8988T (cell line): ENCODE measurements at places on chromosomes 16 and 17.
A peak's percentile ranks its signal among the peaks of the same experiment; 100 is the strongest.

- no peak for DNase-seq
Measured at GRCh38 chr16:82846806-82847205, 220.0 kb downstream of the CDH13 start.

- no peak for DNase-seq
Measured at GRCh38 chr17:30780343-30780742, 44.1 kb downstream of the CRLF3 start.

GRCh38 chr16:5349670-5350517 lies 252.3 kb upstream of the EEF2KMT start:
- no peak for DNase-seq

- DNase-seq, result no peak
Measured at GRCh38 chr17:11001651-11002050, 163.8 kb upstream of the PIRT start.

DNA sequence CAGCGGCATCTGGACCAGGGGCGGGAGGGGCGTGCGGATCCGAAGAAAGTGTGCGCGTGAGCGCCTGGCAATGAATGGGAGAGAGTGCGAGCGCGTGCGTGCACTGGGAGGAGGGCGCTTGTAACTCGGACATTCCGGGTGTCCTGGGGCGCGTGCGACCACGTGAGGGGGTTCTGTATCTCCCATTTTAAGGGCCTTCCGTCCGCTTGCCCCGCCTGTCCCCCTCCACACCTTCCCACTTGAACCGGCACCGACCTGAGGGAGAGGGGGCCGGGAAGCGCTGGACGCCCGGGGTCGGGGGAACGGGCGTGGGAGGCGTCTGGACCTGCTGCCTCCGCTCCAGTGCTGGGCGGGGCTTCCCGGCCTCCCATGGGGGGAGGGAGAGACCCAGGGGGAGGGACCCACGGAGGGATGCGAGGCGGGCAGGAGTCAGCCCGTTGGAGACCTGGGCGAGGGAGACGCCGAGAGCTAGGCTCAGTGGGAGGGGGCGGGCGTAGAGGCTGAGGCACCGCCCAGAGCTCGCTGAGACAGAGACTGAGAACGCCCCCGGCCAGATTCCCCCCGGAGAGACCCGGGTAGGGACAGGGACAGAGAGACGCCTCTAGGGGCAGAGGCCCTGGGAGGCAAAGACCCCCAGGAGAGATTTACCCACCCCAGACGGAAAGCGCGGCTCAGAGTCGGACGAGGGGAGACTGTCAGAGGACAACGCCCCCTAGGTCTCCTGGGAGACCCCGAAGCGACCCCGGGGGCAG lies at the start of gene KREMEN2:
Gene KREMEN2 (plus strand): TSS at position 553 of the 752 bp plus-strand sequence. CDS start 246 bp downstream, outside the sequence.
- DNase-seq, result peak; percentile 94

DNA sequence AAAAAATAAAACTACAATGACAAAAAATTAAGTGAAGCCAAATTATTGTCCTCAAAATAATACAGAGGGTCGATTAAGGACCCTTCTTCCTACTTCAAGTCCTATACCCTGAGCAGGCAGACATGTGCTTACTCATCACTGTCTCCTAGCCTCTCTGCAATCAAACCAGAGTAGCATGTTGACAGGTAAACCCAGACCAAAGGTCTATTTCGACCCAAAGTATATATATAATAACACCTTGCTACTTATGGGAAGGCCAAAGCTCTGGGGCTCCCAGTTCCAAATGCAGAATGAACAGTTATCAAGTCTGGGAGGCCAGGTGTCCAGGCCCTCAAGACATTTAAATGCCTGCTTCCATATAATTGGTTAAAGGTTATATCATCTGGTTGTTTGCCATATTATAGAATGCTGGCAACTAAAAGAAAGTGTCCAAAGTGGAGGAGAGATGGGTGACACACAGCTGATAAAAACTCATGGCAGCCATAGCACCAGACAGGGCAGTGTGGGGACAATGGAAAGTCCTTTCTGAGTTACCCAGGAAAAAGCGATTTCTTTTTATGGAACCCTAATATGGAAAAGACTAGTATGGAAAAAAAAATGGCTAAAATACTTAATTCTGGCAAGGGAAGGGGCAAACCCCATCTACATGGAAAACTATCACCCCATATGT lies 53.6 kb downstream of the N4BP1 start:
- no peak for DNase-seq

GRCh38 chr16:68074850-68075555 lies 10.2 kb upstream of the NFATC3 start:
- DNase-seq, result no peak

- no peak for DNase-seq
Measured at GRCh38 chr17:82638183-82638773, 10.0 kb downstream of the WDR45B start.

DNA sequence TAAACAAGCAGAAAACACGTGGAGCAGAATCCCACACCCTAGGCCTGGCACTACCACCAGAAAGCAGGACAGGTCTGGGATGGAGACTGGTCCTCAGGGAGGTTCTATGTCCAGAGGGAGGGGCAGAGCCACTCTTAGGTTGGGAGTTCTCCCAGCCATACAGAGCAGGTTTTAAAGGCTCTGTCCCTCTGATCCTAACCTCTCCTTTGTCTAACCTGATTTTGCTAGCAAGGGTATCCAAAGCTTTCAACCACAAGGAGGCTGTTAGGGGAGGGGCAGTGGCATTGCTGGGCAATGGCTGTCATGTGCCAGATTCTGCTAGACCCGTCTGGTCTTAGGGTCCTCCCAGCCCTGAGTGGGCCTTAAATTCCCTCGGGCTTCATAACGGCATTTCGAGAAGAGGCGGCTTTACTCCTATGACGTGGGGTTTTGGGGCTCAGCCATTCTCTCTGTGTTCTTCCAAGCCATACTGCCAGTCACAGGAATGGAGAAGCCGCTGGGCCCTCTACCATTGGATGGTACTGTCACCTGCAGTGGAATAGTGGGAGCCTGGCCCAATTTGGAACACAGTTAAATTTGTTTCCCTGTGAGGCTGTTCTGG lies 5.7 kb downstream of the TPPP3 start:
- no peak for DNase-seq

DNA sequence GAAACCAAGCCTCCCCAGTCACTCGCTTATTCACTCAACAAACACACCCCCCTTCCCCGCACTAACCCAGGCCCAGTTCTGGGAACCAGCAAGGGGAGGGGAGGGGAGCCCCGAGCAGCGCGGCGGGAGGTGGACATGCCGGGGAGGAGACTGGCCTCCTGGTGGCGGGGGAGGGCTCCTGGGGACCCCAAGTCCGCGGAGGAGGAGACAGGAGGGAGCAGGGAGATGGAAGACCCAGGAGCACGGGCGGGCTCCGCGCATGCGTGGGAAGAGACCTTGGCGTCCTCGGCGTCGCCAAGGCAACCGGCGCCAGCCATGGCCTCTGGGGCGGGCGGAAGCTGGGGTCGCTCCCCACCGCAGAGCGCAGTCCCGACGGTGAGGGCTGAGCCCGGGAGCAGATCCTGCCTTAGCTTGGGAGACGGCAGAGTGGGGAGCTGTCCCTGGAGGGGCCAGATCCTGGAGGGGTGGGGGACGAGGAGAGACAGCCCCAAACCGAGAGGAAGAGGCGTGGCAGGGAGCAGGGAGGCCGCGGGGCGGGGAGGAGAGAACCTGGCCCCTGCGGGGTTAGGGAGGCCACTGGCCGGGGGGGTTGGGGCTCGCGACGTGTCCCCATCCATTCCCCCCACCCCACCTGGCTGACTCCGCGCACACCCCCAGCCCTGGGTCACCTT lies at the start of gene PRR29:
Gene PRR29 (plus strand): TSS at position 302 of the 671 bp plus-strand sequence. CDS start 14 bp downstream, at position 316.
- peak; percentile 75 for DNase-seq

GRCh38 chr17:1931844-1932579 lies 93.1 kb downstream of the RTN4RL1 start:
- no peak for DNase-seq

GRCh38 chr16:4839942-4840341 lies 7.1 kb downstream of the GLYR1 start:
- DNase-seq, result no peak

DNA sequence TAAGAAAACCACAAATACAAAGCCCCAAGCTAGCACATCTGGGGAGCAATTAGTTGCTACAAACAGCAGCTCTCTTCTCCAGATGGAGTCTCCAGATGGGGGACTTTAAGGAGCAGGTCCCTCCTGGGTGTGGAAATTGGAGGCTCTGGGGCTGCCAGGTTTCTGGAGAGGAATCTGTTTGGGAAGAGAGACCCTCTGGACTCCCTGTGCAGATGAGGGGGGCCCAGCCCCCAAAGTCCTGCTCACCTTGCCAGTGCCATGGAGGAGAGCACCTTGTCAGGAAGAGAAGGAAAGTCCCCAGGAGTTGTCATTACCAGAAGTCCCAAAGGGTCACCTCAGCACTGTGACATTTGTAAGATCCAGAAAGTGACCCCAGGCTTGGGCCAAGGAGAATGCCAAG lies 14.8 kb downstream of the TEKT5 start:
- no peak for DNase-seq

- no peak for DNase-seq
Measured at GRCh38 chr17:2372180-2372579, 28.7 kb downstream of the MNT start.

DNA sequence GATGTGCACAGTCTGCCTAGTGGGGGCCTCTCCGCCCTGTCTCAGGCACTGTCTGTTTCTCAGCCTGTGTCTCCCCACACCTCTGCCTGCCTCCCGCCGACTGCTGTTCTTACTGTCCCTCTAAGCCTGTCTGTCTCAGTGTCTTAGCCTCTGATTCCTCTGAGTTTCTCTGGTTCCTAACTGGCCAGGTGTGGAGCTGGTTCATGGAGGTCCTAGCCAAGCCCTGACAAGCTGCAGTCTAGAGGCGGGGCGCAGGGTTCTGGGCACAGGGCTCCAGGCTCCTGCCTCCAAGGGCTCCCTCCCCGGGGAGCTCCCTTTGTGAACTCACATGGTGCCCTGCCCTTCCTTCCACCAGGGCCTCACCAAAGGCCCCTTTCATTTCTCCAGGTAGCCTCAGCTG lies 19.4 kb downstream of the C17orf100 start:
- DNase-seq, result no peak

GRCh38 chr16:55668340-55669281 lies 12.8 kb downstream of the SLC6A2 start:
- no peak for DNase-seq
